HS-27A (cell line): ENCODE measurements at places on chromosomes 4 and X.

DNA sequence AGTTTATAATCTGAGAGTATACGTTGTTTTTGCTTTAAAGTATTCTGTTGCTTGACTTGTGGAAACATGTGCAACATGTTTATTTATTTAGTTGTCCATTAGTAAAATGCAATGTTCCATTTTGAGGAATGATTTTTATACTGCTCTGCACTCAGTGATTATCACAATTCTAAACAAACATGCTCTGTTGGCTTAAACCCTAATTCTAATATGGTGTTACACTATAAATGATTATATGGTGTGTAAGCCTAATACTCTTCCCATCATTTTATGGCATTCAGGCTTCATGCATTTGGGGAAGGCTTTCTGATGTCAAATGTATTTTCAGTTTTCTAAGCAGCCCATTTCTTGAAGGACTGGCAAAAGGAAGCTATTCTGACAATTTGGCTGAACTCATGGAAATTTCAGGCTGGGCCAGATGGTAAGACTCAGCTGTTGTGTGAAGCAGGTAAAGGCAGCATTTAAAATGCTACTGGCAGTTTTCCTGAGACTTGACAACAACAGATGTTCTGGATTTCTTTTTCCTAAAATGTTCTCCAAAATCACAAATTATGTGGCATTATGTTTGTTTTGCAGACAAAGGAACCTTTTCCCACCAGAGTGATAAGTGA is 336.7 kb upstream of the GNPDA2 start:
- DNase-seq, result no peak

- no peak for DNase-seq
These were observed 2.3 kb upstream of the MID1IP1 start for GRCh38 chrX:38798956-38799355.

DNA sequence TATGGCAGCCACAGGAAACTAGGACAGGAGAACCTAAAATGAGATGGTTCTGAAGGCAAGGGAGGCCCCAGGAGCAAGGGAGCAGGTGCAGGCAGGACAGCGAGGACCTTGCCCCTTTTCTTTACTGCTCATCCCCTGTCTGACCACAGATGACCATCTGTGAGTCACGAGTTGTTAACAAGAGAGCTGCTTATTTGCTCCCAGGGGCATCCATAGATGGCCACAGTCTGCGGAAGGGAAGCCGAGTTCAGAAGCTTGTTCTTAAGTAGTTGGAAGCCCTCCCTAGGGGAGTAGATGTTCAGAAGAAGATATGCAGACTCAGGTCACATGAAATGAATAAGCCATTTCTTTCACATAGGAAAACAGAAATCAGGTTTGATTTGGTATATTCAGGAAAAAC is 69.4 kb downstream of the EVC2 start:
- peak; percentile 24 for DNase-seq

DNA sequence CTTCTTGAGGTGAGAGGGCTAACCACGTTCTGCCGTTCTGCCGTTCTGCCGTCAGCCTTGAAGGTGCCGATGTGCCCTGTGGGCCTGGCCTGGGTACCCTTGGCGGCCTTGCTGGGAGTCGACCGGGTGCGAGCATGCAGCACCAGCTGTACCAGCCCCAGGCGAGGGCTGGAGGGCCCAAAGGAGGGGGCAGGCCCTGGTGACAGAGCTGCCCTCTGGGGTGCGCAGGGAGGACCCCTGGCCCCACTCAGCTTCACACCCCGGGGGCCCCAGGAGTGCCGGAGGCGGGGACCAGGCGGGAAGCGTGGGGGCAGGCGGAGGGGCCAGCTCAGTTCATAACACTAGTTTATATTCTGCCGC is 22.1 kb downstream of the UVSSA start:
- DNase-seq, result no peak

DNA sequence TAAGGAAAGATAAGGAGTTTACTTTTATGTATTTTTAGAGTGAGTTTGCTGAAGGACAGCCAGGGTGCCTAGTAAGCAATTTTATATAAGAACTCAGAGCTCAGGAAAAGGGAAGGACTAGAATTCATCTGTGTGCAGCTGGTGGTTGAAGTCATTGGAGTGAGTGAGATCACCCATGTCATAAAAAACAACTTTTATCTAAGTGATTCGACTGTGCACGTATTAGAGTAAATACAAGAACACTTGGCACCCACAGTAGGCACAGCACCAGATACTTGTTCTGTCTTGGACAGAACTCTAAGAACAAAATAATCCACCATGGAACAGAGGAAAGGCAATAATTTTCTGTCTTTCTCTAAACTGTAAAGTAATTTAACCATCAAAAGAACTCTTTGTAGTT is 31.6 kb downstream of the SYNPO2 start:
- no peak for DNase-seq

GRCh38 chr4:108331905-108332632 is 163.3 kb upstream of the LEF1 start:
- DNase-seq, result no peak

- no peak for DNase-seq
These were observed 57.1 kb upstream of the STX18 start for GRCh38 chr4:4598851-4599411.
